Right kidney (tissue), 9 donors: ENCODE measurements at places on chromosomes 5 and 9.

GRCh38 chr5:124951661-124952060 is 205.2 kb upstream of the ZNF608 start:
- DNase-seq: no peak

GRCh38 chr9:69627281-69627680 is 44.9 kb downstream of the APBA1 start:
- DNase-seq: no peak

DNA sequence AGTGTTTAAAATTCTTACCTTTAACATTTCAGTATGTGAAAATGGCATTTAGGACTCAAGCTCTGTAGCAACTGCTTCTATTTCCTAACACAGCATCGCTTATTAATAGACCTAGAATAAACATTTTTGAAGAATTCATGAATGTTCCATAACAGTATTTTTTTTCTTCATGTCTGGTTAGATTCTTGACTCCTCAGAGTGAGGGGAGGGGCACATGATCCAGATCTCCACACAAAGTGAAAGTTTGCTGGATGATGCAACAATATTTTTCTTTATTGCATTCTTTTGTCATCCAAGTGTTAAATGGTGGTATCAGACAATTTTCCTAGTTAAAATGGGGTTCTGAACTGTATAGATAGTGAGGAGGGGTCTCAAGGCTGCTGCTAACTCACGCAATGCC is 130.8 kb upstream of the MAN2A1 start:
- no peak for DNase-seq

DNA sequence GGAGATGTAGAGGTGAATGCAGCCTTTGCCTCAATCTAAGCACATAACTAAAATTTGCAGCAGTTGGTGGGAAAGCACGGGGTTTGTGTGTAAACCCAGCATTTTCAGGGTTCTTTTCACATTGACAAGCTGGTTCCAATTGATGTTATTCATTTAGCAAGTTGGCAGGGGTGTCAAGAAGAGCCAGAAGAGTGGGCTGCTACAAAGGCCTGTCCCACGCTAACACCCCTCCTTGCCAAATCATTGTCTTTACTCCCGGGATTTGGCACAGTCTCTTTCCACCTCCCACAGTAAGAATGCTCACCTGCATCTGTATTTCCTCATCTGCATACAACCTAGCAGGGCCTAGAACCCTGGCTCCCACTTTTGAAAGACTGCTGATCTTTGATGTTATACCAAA is 11.8 kb downstream of the RGMB start:
- no peak for DNase-seq

- DNase-seq: no peak
Measured at GRCh38 chr9:37197158-37198038, 77.0 kb downstream of the ZCCHC7 start.

DNA sequence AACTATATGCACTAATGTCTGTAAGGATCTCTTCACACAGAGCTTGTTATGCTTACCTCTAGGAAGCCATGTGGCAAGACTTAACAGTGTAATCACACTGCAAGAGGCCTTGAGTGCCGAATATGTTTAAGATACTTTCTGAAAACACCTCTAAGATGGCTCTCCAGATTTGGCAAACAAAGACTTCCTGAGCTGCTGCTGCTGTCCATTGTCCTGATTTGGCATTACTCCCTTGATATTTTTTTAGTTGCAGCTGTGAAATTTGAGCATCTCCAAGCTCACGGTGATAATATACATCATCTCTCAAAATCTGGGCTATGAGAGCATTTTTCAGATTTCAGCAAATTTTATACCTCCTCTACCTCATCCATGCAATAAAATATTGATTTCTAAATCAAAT is 384.5 kb upstream of the CDH6 start:
- DNase-seq: no peak

GRCh38 chr5:143495821-143496275 is 92.4 kb upstream of the NR3C1 start:
- peak; percentile 17 for DNase-seq

DNA sequence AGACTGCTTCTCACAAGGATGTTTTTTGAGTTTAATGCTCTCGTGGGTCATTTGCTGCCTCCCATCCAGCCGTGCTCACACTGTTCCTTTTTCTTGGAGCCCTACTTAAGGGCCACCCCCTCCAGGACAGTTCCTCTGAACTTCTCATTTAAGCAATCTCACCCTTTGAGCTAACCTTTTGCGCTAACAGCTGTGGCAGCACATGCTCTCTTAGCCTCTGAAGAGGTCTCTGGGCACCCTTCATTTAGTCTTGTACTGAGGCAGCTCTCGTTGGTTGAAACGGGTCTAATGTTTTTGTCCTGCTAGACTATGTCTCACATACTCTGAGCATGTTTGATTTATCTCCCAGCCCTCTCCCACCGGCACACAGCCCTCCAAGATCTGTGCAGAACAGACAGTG is 11.8 kb downstream of the ALDH1B1 start:
- no peak for DNase-seq

GRCh38 chr5:142874540-142874939 is 104.4 kb downstream of the ARHGAP26 start:
- DNase-seq: no peak

GRCh38 chr9:5671711-5672353 is 42.9 kb downstream of the RIC1 start:
- DNase-seq: no peak

DNA sequence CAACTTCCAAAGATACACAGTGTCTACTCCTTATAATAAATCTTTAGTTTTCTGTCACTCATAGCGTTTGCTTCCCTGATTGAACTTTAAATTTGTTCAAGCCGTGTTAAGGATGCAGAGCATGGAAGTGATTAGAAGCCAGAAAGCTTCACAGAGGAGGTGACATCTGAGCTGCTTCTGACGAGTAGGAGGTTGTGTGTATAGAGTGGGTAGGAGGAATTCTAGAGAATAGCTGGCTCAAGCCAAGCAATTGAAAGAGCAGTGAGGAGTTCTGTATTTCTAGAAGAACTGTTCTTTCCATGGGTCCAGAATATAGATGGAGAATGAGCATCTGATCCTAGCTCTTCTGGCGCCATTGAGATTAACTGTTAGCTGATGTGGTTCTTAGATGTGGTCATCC is 6.0 kb downstream of the NUDT2 start:
- no peak for DNase-seq

DNA sequence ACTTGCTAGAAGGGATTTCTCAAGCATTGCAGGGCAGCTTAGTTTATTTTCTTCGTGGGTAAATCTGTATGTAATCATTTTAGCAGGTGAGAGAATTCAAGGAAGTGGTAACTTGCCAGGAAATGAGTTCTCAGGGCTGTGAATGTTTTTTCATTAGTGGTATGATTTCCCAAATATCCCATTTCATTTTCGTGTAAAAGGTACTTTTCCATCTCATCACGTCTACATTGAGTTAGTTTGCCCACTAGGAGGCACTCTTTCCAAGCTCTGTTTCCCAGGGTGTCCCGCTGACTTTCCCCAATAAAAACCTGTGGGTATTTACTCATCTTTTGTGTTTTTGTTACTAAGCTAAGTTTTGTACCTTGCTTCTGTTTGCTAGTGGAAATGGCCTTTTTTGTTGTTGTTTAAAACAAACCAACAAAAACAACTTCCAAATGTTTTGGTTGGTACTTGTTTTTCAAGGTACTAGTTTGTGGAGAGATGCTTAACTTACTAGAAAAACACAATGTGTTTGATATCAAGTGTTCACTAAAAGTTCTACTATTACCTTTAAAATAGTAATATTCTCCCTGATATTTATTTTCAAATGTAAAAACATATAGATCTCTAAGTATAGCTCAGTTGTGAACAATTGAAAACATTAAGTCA is 373.6 kb downstream of the ADGRV1 start:
- no peak for DNase-seq

DNA sequence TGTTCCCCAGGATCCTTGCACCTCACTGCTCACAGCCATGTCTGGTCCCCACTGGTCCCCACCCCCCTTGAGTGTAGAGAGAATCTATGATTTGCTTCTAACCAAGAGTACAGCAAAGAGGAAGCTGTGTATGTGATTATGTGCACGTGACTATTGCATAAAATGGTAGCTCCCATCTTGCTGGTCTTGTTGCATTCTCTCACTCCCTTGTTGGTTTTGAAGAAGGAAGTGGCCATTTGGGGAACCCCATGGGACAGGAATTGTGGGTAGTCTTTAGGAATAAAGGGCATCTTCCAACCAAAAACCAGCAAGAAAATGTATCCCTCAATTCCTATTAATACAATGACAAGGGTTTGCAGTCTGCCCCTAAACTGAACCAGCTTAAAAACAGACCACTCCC is 5.2 kb upstream of the FCN2 start:
- DNase-seq: no peak

DNA sequence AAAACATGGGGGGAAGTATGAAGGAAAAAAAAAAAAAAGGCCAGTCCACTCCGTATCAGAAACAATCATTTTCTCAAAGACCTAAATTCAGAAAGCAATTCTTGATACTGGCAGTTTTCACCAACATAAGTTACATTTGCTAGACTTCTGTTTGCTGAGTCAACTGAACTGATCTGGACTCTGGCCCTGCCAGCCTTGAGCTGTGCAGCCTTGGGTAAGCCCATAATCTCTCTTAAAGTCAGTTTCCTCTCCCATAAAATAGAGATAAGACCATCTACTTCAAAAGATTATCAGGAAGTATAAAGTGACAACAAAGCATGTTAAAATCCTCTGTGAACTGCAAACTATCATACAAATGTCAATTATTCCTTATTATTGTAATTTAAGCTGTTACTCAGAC is 106.8 kb downstream of the MAPKAP1 start:
- no peak for DNase-seq

GRCh38 chr9:75120686-75121085 is 32.4 kb downstream of the OSTF1 start:
- DNase-seq: no peak

DNA sequence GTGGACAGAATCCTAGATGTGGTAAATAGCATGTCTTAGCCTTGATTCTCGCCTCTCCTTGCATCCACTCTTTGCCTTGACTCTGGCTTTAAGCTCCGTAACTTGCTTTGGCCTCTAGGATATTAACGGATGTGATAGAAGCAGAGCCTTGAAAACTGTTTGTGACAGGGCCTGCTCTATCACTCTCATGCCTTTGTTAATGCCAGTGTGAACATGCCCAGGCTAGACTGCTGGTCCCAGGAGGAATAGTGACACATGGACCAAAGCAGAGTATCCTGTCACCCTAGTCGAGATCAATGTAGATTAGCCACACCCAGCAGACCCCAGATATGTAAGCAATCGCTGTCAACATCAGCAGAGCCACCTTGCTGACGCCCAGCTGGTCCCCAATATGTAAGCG is 109.9 kb upstream of the C9orf72 start:
- DNase-seq: no peak
